ENCODE measurements at places on chromosomes 5 and 9.

GRCh38 chr5:60809891-60810425 is 34.1 kb downstream of the ELOVL7 start:
- no peaks in the 10 kb centered on the region for H3K36me3 ChIP-seq
- H3K4me3 ChIP-seq = no peak overlapping the region
- no peaks in the 10 kb centered on the region for H3K27me3 ChIP-seq
- H3K4me1 ChIP-seq = no peaks in the 10 kb centered on the region

DNA sequence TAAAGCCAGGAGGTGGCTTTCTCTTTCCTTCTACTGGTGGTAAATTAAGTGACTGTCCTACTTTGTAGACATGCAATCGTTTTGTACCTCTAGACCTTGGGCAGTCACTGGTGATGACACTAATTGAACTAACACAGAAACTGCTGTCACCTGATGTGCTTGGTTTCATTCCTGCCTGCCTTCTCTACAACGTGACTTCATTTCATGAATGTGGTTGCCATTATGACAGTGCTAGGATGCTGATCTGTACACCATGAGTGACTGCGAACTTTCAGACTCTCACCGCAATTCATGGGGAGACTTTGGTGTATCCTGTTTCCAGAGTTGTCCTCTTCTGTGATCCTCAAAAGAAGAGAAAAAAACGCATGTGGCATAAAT is 47.5 kb downstream of the UBE2QL1 start:
- H3K27me3 ChIP-seq = no peaks in the 10 kb centered on the region
- no peaks in the 10 kb centered on the region for H3K4me1 ChIP-seq
- no peaks in the 10 kb centered on the region for H3K36me3 ChIP-seq
- no peak for DNase-seq

- H3K4me1 ChIP-seq = no peaks in the 10 kb centered on the region
- no peak overlapping the region for H3K4me3 ChIP-seq
- no peak overlapping the region for H3K27ac ChIP-seq
- DNase-seq = no peak
- H3K36me3 ChIP-seq = no peaks in the 10 kb centered on the region
Observed at GRCh38 chr9:100700689-100701318, 122.9 kb downstream of the CAVIN4 start.

DNA sequence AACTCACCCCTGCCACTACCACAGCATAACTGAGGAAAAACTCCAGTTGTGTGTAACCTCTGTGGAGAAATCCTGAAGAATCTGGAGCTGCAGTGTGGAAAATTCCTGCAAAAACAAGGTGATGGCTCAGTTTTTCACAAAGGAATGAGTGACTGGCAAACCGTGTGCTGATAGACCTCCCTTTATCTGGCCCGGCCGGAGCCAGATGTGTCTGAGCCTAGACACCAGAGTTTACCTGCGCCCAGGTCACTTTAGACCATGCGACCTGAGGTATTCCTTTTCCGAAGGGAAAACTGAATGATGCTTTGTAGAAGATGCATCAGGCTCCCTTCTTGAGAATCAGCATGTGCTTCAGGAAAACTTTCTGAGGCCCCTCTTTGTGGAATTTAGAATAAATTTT is 16.2 kb downstream of the SLC25A48 start:
- H3K27ac ChIP-seq = no peak overlapping the region
- H3K4me1 ChIP-seq = no peaks in the 10 kb centered on the region
- no peak overlapping the region for H3K4me3 ChIP-seq
- H3K27me3 ChIP-seq = no peaks in the 10 kb centered on the region

- DNase-seq = no peak
- no peak overlapping the region for H3K27ac ChIP-seq
- no peak overlapping the region for H3K4me3 ChIP-seq
- H3K27me3 ChIP-seq = no peaks in the 10 kb centered on the region
Observed at GRCh38 chr5:142197098-142197497, 88.5 kb downstream of the NDFIP1 start.

GRCh38 chr5:14292766-14293658 is 149.9 kb downstream of the TRIO start:
- DNase-seq = no peak
- H3K27me3 ChIP-seq = no peaks in the 10 kb centered on the region
- H3K4me3 ChIP-seq = no peak overlapping the region
- H3K4me1 ChIP-seq = no peaks in the 10 kb centered on the region
- H3K27ac ChIP-seq = no peak overlapping the region

- H3K4me1 ChIP-seq = no peaks in the 10 kb centered on the region
- no peak for DNase-seq
- H3K27me3 ChIP-seq = no peaks in the 10 kb centered on the region
- no peak overlapping the region for H3K4me3 ChIP-seq
- H3K36me3 ChIP-seq = peaks cover 70% of the 10 kb centered on the region
- no peak overlapping the region for H3K27ac ChIP-seq
Observed at GRCh38 chr9:93675336-93676150, 99.2 kb downstream of the PHF2 start.

- no peaks in the 10 kb centered on the region for H3K27me3 ChIP-seq
- H3K4me1 ChIP-seq = no peaks in the 10 kb centered on the region
- peak; percentile 31 for DNase-seq
- H3K4me3 ChIP-seq = no peak overlapping the region
- no peak overlapping the region for H3K27ac ChIP-seq
- no peaks in the 10 kb centered on the region for H3K36me3 ChIP-seq
Observed at GRCh38 chr5:64147849-64148441, 17.7 kb upstream of the RNF180 start.

All from left lung (tissue), 14 donors.